ENCODE measurements at places on chromosomes 11 and 22.

- DNase-seq = no peak
These were observed 113.0 kb upstream of the CLMP start for GRCh38 chr11:123308077-123308476.

DNA sequence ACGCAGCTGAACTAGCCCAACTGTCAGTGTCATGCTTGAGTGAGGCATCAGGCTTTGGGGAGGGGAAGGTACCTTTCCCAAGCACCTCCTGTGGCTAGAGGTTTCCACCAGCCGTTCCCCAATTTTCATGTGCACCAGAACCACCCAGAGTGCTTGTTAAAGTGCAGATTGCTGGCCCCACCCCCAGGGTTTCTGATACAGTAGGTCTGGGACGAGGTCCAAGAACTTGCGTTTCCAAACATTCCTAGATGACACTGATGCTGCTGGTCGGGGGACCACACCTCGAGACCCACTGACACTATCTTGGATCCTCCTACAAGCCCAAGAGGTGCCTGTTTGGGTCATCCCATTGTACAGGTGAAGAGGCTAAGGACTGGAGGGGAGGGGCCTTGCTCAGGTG, 59.8 kb downstream of the PDE2A start:
- DNase-seq = no peak

- no peak for DNase-seq
These were observed 16.8 kb downstream of the ANO3 start for GRCh38 chr11:26348776-26349175.

- no peak for DNase-seq
These were observed 25.1 kb upstream of the FXYD6 start for GRCh38 chr11:117901601-117902000.

GRCh38 chr22:39429916-39430575, 26.8 kb upstream of the MGAT3 start:
- no peak for DNase-seq

DNA sequence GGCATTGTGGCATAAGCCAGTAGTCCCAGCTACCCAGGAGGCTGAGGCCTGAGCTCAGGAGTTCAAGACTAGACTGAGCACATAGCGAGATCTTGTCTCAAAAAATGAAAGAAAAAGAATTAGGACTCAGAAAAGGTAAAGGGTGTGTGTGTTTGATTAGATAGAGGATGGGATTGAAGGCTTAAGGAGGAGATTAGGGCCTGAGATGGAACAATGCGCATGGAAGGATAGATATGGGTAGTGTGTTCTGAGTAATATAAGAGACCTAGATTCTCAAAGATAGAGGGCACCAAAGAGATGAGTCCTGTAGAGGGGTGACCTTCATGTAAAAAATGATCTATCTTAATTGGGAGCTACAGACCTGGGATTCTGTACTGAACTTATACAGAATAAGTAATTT, 17.3 kb upstream of the RAB30 start:
- DNase-seq = no peak
